ENCODE measurements at places on chromosomes 2 and 18. TPM values are rescaled to one million over a fixed set of nuclear protein-coding genes. Genes with fewer than 3 reads are reported as not detected.

Gene RBM44
- polyA plus RNA-seq = not detected

Gene POTEI
- polyA plus RNA-seq = not detected

Gene GALNT13
- not detected for polyA plus RNA-seq

Gene FAM110C
- polyA plus RNA-seq = 15.5 TPM

Gene NXPH2
- 0.38 TPM for polyA plus RNA-seq

Gene IL36RN
- polyA plus RNA-seq = not detected

Measured in sigmoid colon (tissue), 7 donors.